Activated T-helper 1 cell treated with anti-CD3 and anti-CD28 coated beads, Interleukin-12 subunit alpha, Interleukin-12 subunit beta, Interleukin-2, Interleukin-4 antibody, amounts not matched to agents 30 ng/mL and 10 ng/mL and 1 ng/mL, durations not matched to agents 14 hours and 24 hours and 36 hours (primary cell): ENCODE measurements at places on chromosomes 11 and 22. TPM values are rescaled to one million over a fixed set of nuclear protein-coding genes. Genes with fewer than 3 reads are reported as not detected.

DNA sequence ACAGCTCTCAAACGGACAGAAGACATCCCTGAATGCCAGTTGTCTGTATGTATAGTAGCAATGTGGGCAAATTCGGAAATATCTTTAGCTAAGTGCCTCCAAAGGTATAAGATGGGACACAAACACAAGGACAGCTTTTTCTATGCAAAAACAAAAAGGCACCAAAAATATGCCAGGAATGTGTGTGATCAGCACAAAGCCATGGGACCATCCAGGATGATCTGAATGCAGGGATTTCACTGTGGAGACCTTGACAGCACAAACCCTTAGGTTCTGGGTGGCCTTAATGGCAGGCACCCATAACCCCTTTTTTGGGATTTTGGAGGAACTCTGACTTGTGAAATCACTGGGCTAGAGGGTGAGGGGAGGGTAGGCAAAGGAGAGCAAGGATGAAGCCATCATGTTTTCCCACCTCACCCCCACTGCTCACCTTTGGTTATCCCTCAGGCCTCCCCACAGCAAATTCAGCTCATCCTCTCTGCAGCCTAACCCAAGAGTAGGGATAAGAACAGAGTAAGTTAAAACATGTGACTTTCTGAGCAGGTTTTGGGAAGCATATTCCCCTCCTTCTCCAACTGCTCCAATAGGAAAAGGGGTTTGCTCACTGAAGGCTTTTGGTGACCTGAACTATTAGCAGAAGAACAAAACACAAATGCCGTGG lies 154.6 kb downstream of the SNX19 start:
- H3K27ac ChIP-seq, result no peak overlapping the region
- peaks cover 2% of the 10 kb centered on the region for H3K27me3 ChIP-seq
- H3K4me3 ChIP-seq, result no peak overlapping the region
- no peak for DNase-seq

- H3K36me3 ChIP-seq, result no peaks in the 10 kb centered on the region
- H3K4me3 ChIP-seq, result peak within 1 kb of the TSS; percentile 93
- peaks cover 28% of the 10 kb centered on the region for H3K4me1 ChIP-seq
- peaks cover 3% of the 10 kb centered on the region for H3K27me3 ChIP-seq
- peak; percentile 67 for DNase-seq
- peak within 1 kb of the TSS; percentile 85 for H3K27ac ChIP-seq
These were observed at the start of gene SMCO4 for GRCh38 chr11:93543292-93543977. Gene SMCO4 (minus strand): TSS chr11:93543391. CDS start chr11:93479189, 64,202 bp downstream.

DNA sequence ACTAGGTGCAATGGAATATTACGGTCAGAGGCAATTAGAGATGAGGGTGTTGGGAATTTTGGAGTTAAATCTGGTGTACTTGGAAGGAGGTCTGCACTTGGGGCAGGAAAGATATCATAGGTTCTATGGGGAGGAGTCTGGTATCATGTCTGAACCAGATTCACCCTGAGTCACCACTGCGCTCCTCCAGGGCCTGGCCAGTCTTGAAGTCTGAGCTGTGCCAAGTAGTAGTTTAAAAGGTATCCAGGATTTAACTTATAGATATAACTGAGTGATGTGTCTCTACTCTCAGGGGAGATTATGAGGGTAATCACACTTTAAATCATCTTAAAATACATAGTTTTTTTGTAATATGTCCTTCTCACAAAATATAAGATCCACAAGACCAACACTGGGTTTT lies 6.6 kb downstream of the CNGA4 start:
- no peak overlapping the region for H3K27ac ChIP-seq
- peaks cover 23% of the 10 kb centered on the region for H3K27me3 ChIP-seq
- no peaks in the 10 kb centered on the region for H3K4me1 ChIP-seq
- no peak overlapping the region for H3K4me3 ChIP-seq

GRCh38 chr11:67416416-67417335 lies 1.2 kb downstream of the CARNS1 start:
- peaks cover 33% of the 10 kb centered on the region for H3K4me1 ChIP-seq
- peak overlapping the region; percentile 15 for H3K27ac ChIP-seq
- H3K27me3 ChIP-seq, result peaks cover 20% of the 10 kb centered on the region
- H3K36me3 ChIP-seq, result peaks cover 3% of the 10 kb centered on the region
- no peak overlapping the region for H3K4me3 ChIP-seq

The INPP5J gene
- 0.17 TPM in 1 of 2 replicates, not detected in the other for total RNA-seq

The ZDHHC24 gene
- total RNA-seq, result 14.6 and 15.6 TPM in 2 replicates
